ENCODE measurements at places on chromosomes 2 and 18.

DNA sequence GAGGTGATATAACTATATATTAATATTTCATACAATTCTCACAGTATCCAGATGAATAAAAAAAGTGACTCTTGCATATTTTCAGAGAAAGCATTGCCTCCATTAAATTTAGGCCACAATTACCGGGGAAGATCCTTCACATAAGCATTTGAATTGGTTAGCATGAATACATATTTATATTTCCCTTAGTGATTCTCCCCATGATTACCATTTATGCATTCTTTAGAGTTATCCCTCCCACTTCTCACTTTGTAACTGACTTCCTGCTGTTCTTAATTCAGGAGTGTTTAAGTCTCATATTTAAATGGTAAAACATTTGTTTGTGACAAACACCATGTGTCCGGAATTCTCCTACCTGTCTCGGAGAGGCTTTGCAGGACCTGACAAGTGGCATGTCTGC lies 523.4 kb downstream of the CCDC85A start:
- no peak for DNase-seq

DNA sequence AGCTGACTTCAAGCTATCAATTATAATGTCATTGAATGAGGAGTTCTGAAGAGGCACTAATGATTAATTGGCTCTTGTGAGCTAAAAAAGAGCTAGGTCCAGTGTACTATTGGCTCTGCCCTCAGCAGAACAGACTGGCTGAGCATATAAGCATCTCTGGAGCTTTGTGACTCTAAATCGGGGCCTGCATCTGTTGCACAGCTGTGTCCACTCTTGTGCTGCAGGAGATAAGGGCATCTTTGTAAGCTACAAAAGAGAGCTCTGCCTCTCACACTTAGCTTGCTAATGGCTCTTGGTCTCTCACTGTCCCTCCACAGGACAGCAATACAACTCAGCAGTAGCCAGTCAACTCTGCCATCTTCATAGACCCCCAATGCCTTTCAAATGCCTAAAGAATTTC lies 61.5 kb upstream of the L3MBTL4 start:
- no peak for DNase-seq

DNA sequence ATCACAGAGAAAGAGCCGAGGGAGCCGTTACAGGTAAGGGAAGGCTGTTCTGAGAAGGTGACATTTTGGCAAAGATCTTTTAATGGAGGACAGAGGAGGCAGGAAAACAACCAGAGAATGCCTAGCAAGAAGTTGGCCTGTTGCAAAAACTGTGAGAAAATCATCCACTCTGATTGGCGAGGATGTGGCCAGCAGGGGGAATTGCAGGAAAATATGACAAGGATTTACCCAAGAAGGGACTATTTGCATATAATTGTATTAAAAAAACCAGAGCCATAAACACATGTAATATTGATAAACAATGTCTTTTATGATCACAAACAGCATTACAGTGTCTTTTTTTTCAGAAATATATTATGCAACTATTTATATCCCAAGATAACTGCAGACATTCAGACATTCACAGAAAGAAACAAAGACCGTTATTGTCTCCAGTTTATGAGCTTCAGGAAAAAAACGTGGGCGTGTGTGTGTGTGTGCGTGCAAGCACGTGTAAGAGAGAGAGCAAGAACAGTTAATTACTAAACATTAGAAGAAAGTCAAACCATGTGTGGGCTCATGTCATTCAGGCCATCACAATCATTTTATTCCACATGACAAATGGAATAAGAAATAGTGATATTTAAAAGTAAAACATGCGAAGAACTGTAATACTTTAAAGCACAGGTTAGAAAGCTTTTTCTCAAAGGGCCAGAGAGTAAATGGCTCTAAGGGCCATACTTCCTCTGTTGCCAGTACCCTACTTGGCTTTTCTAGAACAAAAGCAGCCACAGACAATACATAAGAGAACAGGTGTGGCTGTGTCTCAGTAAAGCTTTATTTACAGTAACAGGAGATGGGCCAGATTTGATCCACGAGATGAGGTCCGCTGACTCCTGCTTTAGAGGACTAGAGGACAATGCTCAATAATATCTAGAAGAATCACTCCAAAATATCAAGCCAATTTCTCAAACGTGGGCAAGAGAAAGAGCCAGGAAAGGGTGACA lies 324.1 kb downstream of the DLGAP1 start:
- DNase-seq, result no peak

DNA sequence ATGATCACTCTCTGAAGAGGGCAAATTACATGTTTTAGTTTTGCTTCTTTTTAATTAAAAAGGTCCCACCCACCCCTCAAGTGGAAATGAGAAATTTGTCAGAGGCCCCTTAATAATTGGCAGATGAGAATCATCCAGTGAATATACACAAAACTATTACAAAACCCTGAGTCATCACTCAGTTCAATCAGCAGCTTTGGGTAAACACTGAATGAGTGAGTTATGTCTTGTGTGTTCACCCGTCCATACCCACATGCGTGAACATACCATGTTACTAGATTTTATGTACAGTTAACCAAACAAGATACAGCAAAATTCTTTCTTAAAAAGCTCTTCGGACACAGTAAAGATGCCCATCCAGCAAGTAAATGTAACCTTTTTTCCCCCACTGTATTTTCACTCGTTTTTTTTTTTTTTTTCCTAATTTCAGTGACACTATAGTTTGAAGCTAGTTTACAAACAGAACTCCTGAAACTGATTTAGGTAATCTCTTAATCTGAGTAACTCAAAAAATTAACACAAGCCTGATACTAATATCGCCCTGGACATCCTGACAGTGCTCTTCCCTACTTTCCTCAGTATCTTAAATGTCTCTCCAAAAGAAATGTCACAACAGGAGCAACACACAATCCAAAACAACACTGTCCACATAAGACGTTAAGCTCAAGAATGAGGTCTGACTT lies 1.4 kb downstream of the PSME4 start:
- peak; percentile 40 for DNase-seq

DNA sequence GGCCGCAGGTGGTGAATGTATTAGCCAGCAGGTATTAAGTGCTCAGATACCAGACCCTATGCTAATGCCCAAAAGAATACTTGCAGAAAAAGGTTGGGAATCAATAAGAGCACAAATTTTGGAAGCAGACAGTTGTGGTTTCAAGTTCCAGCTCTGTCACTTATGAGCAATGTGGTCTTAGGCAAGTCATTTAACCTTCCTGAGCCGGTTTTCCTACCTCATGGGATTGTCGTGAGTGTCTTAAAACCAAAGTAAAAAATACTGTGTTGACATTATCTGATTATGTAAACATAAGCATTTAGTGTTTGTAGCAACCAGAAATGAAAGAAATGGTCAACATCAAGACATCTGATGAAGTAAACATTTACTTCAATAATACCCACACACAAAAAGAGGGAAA lies 93.0 kb upstream of the CHST9 start:
- no peak for DNase-seq

DNA sequence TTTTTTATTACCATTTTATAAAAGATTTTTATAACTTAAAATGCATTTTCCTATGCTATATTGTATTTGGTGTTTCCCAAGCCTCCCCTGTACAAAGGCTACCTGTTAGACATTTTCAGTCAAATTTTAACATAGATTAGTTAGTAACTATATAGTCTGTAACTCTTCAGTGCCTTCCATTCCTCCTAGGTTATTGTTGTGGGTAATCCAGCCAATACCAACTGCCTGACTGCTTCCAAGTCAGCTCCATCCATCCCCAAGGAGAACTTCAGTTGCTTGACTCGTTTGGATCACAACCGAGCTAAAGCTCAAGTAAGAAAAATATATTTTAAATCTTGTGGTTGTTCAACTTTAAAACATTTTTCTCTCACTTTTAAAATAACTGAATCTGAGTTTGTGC lies 10.2 kb downstream of the MDH1 start:
- no peak for DNase-seq

- DNase-seq, result peak; percentile 42
Observed at GRCh38 chr2:44362207-44363015, 664 bp downstream of the CAMKMT start.

- DNase-seq, result peak; percentile 76
Observed at GRCh38 chr2:68832233-68832869, 38.8 kb downstream of the BMP10 start.

Measured in MM.1S (cell line).